Tracheal epithelial cell (primary cell): ENCODE measurements at places on chromosomes 5 and 9. TPM values are rescaled to one million over a fixed set of nuclear protein-coding genes. Genes with fewer than 3 reads are reported as not detected.

The CNTRL gene
- 2.4 and 5.5 TPM in 2 replicates for total RNA-seq

The RFX3 gene
- 1.2 and 2.1 TPM in 2 replicates for total RNA-seq

The C8G gene
- total RNA-seq, result not detected in 2 replicates

The BTNL9 gene
- total RNA-seq, result not detected in 2 replicates

The CDX1 gene
- total RNA-seq, result under 0.01 TPM in 1 of 2 replicates, not detected in the other

The AFF4 gene
- 34.1 and 40.5 TPM in 2 replicates for total RNA-seq

The MCC gene
- total RNA-seq, result 62.4 and 71.2 TPM in 2 replicates

The MOB3B gene
- total RNA-seq, result 0.85 and 1.4 TPM in 2 replicates

The TMEM174 gene
- total RNA-seq, result not detected in 2 replicates

The PCDHGA7 gene
- total RNA-seq, result 0.21 and 0.24 TPM in 2 replicates

The GGTA1 gene
- under 0.01 TPM in 1 of 2 replicates, not detected in the other for total RNA-seq

The ESM1 gene
- not detected in 2 replicates for total RNA-seq

The SPAG8 gene
- under 0.01 TPM in 1 of 2 replicates, not detected in the other for total RNA-seq

The FOXD4 gene
- total RNA-seq, result 0.24 and 0.43 TPM in 2 replicates

The SPINK13 gene
- not detected in 2 replicates for total RNA-seq

The STC2 gene
- total RNA-seq, result 130 and 235 TPM in 2 replicates

The ACOT12 gene
- not detected in 2 replicates for total RNA-seq

The GPR151 gene
- total RNA-seq, result not detected in 2 replicates

The PCDHGA12 gene
- total RNA-seq, result 1.7 and 3.9 TPM in 2 replicates

The ZNG1F gene
- 3.8 and 4.3 TPM in 2 replicates for total RNA-seq

The PAEP gene
- not detected in 2 replicates for total RNA-seq

The KCNN2 gene
- 0.21 TPM in 1 of 2 replicates, not detected in the other for total RNA-seq

The CDH9 gene
- not detected in 2 replicates for total RNA-seq

The HTR1A gene
- total RNA-seq, result not detected in 2 replicates

The STING1 gene
- 3.2 and 7.0 TPM in 2 replicates for total RNA-seq

The CARD9 gene
- under 0.01 and 1.9 TPM in 2 replicates for total RNA-seq

The LAMC3 gene
- not detected in 2 replicates for total RNA-seq

The PCDHB7 gene
- total RNA-seq, result under 0.01 TPM in 1 of 2 replicates, not detected in the other

The SMIM33 gene
- total RNA-seq, result not detected in 2 replicates

The SLC6A3 gene
- not detected in 2 replicates for total RNA-seq

The CFAP157 gene
- total RNA-seq, result not detected in 2 replicates

The AGXT2 gene
- under 0.01 TPM in 1 of 2 replicates, not detected in the other for total RNA-seq

The TMEFF1 gene
- 0.21 and 1.7 TPM in 2 replicates for total RNA-seq

The AK1 gene
- 23.6 and 37.9 TPM in 2 replicates for total RNA-seq

The GADD45G gene
- 0.64 TPM in 1 of 2 replicates, not detected in the other for total RNA-seq

The ORM2 gene
- total RNA-seq, result not detected in 2 replicates
